Cardiac muscle cell (in vitro differentiated cells and primary cell): ENCODE measurements at places on chromosomes 7 and 10.

GRCh38 chr7:91557789-91558404 is 293.7 kb downstream of the FZD1 start:
- peak; percentile 56 for DNase-seq

DNA sequence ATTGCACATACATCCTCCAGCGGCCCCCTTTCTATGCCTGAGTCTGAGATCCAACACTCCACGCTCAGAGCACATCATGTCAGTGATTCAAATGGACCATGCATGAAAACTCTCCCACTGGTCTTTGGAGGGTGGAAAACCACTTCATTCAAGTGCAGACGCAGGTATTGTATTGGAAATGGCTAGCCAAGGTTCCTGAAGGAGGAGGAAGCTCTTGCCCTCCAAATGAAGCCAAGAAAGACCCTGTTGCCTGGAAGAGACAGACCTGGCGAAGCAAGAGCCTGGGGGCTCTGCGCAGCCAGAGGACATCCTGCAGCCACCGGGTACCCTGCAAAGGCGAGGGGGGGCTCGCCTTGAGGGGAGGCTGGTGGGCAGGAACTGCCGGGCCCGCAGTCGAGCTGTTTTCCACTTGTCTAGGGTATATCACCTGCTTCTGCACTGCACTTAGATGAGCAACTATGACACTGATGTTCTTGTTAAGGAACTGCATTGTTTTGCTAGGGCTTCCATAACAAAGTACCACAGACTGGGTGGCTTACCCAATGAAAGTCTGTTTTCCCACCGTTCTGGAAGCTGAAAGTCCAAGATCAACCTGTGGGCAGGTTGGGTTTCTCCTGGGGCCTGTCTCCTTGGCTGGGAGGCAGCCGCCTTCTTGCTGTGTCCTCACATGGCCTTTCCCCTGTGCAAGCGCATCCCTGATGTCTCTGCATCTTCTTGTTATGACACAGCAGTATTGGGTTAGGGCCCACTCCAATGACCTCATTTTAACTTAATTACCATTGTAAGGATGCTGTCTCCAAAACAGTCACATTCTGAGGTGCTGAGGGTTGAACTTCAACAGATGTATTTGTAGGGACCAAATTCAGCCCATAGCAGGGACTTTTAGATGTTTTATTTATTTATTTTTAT is 233.4 kb downstream of the ARHGAP12 start:
- DNase-seq, result no peak

GRCh38 chr10:31343009-31343408 is 24.0 kb downstream of the ZEB1 start:
- DNase-seq, result no peak

DNA sequence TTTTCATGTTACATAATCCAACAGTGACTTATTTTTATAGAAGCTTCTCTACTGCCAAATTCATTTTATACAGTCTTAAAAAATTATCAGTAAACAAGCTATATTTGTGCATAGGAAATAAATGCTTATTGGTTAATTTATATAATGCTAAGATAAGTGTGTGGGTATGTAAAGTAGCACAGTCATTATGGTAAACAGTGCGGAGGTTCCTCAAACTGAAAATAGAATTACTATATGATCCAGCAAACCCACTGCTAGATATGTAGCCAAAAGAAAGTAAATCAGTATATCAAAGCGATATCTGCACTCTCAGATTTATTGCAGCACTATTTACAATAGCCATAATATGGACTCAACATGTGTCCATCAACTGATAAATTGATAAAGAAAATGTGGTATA is 71.1 kb downstream of the ATRNL1 start:
- DNase-seq, result no peak

DNA sequence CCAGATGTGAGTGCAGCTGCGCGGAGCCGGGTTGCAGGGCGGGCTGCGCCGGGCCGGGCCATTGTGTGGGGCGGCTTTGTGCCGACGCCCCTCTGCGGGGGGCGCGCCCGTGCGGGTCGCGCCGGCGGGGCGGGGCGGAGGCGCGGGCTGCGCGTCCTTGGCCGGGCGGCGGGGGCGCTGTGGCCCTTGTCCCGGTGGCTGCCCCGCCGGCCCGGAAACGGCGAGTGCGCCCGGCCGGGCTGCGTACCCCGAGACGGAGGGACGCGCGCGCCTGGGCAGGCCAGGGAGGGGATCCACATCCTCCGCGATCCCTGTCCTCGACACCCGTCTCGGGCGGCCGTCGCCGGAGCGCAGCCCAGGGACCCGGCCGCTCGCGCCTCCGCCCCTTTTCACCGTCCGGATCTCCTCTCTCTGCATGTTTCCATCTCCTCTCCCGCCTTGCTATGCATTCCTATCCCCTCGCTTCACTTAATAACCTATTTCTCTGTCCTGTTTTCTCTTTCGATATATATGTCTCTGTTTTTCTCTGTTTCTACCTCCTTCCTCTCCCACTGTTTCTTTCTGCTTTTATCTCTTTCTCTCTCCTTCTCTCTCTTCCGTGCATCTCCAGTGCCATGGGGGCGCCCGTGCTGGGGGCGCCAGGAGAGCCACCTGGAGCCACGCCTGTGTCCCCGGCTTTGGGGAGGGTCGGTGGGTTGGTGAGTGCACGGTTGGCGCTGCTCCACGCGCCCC is 765 bp downstream of the PFKFB3 start:
- DNase-seq, result peak; percentile 82

DNA sequence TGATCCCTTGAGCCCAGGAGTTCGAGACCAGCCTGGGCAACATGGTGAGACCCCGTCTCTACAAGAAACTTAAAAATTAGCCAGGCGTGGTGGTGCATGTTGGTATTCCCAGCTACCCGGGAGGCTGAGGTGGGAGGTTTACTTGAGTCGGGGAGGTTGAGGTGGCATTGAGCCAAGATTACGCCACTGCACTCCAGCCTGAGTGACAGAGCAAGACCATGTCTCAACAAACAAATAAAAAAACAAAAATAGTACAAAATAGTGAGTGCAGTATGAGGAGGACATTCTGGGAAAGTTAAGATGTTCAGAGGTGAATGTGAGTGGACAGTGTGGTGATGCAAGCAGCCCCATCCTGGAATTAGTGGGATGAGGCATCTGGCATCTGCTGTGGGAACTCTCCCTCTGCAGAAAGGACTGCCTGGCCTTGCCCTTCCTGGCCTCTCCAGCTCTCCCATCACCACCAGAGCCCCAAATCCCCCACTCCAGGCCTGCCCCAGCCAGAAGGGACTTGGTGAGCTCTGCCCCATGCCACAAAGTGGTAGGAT is 96.6 kb upstream of the PARD3 start:
- no peak for DNase-seq

DNA sequence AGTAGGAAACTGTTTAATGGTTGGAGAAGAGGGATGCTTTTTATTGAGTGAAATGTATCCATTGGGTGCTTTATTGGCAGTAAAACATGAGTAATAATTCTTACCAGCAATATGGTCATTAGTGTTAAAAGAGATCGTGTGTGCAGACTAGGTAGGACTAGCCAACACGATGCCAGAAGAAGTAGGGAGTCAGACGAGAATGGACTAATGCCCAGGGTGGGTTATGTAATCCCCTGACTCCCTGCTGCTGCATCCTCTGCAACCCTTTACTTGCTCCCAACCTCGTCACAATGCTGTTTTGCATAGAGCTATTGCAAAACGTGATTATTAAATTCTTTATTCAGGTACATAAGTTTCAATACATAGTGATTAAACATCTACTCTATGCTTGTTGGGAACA is 1213.7 kb downstream of the GATA3 start:
- no peak for DNase-seq

DNA sequence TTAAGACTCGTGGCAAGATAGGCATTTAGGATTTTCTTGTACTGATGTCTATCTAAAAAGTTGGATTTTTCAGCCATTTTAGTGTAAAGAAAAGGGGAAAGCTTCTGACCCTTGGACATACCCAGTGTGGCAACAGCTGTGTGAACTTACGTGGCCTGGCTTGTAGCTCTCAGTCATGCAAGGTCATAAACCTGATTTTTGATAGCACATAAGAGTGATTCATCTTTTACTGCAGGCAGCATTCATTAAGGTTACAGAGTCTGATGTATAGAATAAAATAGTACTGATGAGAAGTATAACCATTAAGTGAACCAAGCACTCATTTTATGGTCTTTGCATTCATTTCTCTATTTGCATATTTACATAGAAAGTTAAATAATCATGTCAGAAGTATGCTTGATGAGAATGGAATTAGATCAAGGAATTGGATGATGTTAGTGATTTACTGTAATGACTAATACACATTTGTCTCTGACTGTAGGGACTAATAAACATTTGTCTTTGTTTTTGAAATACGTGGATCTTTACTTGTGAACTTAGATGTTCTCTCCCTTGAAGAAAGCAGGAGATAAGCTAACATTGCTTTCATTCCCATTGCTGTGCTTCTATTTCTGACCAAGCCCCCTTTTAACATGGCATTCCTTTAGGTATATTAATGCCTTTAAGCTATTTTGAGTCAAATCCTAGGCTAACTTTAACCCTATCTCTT is 88.2 kb downstream of the GSDME start:
- DNase-seq, result peak; percentile 29

DNA sequence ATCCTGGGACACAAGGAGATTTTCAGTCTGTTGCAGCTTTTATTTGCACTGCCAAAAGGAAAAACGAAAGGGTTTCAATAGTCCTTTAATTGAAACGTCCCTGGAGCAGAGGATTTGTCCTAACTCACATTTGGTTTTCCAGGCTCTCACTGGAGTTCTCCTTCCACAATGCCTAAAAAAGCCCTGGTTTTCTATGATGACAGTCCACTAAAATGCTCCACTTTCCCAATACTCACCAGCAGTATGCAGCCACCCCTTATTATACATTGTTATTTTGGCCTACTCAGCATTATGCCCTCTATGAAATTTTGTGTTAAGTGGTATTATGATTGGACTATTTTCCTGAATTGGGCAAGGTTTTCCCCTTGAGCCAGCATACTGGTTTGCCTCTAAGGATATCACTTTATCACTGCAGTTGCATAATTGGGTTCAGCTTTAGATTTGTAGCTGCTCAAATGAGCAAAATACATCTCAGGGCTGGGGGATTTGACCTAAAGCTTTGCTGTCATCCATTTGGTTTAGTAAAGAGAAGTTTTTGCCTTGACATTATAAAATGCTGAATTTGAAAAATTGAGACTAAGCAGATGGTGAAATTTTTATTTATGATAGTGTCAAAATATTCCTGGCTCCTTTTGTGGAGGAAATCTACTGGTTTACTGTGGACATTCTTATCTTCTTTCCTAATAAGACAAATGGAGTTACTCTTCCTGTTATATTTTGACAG is 239.2 kb downstream of the RNLS start:
- DNase-seq, result peak; percentile 69

GRCh38 chr7:9505516-9505915 is 1072.1 kb downstream of the NXPH1 start:
- no peak for DNase-seq

- DNase-seq, result no peak
Observed at GRCh38 chr7:48312151-48312550, 140.9 kb downstream of the ABCA13 start.

DNA sequence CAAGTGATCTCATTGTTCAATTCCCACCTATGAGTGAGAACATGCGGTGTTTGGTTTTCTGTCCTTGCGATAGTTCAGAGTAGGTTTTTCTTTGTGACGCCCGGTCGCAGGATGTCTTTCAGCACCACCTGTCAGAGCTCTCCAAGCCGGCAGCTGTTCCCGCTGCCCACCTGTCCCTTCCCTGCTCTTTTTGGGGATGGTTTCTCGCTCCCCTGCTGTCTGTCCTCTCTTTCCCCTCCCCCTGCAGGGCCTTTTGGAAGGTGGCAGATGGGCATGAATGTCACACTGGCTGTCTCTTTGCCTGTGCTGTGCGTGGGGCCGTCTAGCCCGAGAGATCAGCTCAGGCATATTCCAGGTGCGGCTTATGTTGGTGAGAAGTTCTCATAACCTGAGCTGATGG is 137.0 kb downstream of the GRK5 start:
- no peak for DNase-seq

DNA sequence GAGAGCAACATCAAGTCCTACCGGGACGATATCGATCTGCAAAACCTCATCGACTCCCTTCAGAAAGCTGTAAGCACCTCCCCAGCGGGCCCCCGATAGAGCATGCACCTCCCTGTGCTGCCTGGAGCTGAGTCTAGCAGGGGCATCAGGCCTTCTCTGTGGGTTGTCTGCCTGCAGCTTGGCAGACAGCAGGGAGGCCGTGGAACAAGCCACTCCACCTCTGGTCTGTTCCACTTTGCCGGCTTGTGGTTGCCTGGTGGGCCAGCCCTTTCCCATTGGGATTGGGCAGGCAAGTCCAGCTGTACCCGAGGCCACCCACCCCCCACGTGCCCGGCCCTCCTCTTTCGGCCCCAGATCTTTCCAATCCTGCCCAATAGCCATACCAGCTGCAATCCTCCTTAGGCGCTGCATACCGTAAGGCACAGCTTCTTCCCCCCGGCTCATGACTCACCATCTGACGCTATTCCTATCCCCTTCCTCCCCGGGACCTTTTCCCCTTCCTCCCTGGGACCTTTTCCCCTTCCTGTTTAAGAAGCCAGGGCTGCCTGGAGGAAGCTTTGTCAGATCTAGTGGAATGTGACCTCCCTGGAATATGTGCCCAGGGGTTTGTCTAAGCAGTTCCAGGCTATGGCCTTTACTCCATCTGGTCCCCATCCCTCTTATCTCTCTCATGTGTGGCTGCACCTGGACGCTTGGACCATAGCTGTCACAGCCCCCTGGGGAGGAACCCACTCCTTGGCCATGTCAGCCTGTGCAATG is 28.1 kb upstream of the SH2D4B start:
- no peak for DNase-seq

DNA sequence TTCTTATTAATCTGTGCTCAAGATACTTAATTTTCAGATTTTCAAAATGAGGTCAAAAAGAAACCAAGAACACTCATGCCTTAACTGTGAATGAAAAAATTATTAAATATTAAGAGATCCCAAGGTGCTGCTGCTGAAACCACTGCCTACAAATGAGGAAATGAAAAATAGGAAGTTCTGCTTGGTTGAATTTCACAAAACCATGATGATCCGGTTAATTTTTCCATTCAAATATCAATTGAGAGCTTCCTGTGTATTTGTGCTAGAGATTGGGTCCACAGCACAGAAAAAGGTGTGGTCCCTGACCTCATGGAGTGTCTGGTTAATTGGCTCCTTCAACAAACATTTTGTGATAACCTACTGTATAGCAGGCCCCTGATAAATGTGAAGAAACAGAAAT is 132.7 kb upstream of the YAE1 start:
- DNase-seq, result no peak

DNA sequence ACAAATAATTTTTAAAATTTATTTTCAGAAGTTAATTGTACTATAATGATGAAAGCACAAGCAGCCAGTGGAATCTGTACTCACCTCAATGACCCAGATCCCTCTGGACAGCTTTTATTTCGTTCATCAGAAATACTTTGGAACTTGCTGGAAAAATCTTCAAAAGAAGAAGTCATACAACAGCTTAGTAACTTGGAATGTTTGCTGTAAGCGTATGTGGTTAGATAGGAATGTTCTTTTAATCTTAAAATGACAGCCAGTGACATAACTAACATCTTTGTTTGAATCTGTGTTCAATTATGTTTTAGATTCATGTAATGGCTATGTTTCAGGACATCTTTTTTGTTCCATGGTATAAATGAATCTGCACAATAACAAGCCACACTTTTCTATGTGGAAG is 26.8 kb downstream of the CFAP69 start:
- no peak for DNase-seq

DNA sequence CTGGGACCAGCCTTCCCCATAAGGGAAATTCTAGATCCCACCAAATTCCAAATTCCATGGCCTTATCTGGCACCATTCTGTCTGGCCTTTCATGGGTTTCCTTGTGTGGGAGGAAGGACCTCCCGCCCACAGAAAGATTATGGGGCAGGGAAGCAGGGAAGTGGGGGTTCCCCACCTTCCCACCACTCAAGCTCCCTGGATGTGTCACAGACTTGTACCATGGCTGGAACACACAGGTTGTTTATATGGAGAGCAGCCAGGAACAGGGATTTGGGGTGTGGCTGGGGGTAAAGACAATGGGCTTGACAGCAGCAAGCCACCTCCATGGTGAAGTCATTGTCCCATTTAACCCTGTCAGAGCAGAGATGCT is 18.3 kb downstream of the UNC5B start:
- DNase-seq, result peak; percentile 65
